ENCODE measurements at places on chromosomes 6 and 20.

GRCh38 chr20:44448753-44449546 is 26.7 kb upstream of the TTPAL start:
- no peak for DNase-seq

DNA sequence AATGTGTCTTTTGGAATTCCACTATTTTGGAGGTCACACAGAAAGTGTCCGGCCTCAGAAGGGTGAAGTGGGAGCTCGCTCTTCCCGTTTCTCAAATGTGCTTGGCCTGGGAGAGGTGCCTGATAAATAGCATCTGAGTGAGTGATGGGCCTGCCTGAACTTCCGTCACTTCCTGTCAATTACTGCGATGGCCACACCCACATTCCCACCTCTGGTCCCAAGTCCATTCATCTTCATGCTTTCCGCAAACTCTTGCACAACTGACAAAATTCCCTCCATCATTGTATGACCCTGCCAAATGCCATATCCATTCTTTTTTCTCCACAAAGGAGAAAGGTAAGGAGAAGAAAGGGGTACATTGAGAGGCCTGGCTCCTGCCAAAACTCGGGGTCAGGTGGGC is 169.0 kb downstream of the QKI start:
- no peak for DNase-seq

DNA sequence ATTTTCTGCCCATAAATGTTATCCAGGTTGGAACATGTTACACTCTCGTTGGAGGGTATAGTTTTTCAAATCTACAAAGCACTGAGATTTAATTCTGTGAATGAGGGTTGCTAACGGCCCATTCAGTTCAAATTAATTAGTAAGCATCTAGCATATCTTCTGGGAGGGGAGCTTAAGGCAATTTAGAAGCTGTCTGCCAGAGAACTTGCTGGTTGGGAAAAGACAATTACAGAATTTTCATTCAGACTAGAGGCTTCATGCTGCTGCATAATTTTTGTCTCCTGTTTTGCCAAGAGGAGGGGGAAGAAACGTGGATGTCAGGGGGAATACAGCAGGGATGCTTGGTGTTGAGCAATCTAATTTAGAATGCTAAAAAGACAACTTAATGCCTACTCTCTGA is 268.3 kb upstream of the FAM83B start:
- DNase-seq: no peak

DNA sequence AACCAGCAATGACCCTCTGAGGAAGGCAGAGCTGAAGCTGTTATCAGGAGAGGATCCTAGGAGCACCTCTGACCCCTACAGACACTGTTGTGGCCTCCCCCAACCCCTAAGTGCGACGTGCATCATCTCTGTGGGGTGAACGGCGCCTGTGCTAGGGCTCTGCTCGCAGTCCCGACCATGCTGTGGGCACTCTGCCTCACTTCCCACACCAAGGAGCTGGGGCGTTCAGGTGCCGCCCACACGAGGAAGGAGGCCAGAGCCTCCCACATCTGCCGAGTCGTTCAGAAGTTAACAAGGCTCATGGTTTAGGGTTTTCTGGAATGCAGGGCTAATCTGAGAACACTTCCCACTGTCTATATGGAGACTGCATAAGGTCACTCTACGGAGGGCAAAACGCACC is 62.1 kb downstream of the GINS1 start:
- no peak for DNase-seq

- DNase-seq: peak; percentile 92
Measured at GRCh38 chr20:62791301-62792181, 4.7 kb upstream of the MRGBP start.

DNA sequence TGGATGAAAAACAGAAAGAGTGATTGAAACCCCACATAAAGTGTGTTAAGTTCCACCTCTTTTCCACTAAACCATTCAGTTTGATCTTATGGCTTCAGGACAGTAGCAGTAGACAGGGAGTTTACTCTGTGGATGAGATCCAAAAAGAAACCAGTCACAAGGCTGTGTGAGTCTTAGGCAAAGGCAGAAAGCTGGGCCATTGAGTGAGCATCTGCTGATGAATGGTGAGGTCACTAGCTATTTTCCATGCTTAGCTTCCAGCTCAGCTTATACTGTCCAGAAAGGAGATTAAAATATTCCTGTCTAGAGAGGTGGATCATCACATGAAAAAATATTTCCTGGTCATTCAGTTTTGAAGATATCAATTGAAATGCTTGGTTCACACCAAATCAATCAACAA is 1643.9 kb downstream of the HACE1 start:
- no peak for DNase-seq

DNA sequence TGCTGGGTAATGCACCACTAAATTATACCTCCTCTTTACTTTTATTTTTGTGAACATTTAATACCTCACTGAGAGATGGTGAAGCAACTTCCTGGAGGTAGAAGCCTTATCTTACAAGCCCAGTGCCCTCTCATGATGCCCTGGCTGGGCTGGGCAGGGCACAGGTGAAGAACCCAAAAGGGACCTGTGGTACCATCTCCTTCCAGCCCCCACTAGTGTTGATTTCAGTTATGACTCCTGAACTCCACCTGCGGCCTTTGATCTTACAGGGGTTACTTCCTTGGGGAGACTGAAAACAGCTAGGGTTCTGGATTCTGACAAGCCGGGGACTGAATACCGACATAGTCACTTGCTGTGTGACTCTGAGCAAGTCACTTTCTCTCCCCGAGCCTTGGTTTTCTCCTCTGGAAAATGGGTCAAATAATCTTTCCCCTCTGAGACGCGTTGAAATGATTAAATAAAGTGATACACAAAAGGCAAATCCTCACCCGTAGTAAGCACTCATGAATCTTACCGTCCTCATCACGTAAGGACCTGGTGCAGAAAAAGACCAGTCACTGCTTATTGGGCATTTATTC is 1.2 kb downstream of the SLC13A3 start:
- no peak for DNase-seq

GRCh38 chr6:66935612-66936011 is 1228.6 kb upstream of the EYS start:
- DNase-seq: no peak
